ENCODE measurements at places on chromosomes 12 and 14. TPM values are rescaled to one million over a fixed set of nuclear protein-coding genes. Genes with fewer than 3 reads are reported as not detected.

The CCDC177 gene
- total RNA-seq: 0.02 TPM

The NOVA1 gene
- 4.6 TPM for total RNA-seq

The POTEM gene
- total RNA-seq: not detected

The LBHD2 gene
- not detected for total RNA-seq

The TAC3 gene
- total RNA-seq: not detected

The MLXIP gene
- total RNA-seq: 23.0 TPM

The DACT1 gene
- total RNA-seq: 0.50 TPM

The GLIPR1L1 gene
- not detected for total RNA-seq

The GALNT9 gene
- total RNA-seq: 4.4 TPM

The UNC119B gene
- 30.0 TPM for total RNA-seq

The CD4 gene
- not detected for total RNA-seq

The LMNTD1 gene
- total RNA-seq: not detected

The HCAR3 gene
- 0.22 TPM for total RNA-seq

The CLEC14A gene
- not detected for total RNA-seq

The TGM1 gene
- 1.3 TPM for total RNA-seq

The CLEC4C gene
- not detected for total RNA-seq

The PIANP gene
- total RNA-seq: 1.2 TPM

The COX8C gene
- not detected for total RNA-seq

The TEX52 gene
- total RNA-seq: not detected

The RASAL1 gene
- 0.45 TPM for total RNA-seq

The AVPR1A gene
- total RNA-seq: 0.02 TPM

The ADCY4 gene
- total RNA-seq: not detected

The PRPH gene
- 1.6 TPM for total RNA-seq

The FLVCR2 gene
- 5.8 TPM for total RNA-seq

The KRT86 gene
- total RNA-seq: 42.7 TPM

The AACS gene
- 18.5 TPM for total RNA-seq

The ACOT6 gene
- total RNA-seq: not detected

The PDZRN4 gene
- not detected for total RNA-seq

The HSPB8 gene
- total RNA-seq: 15.1 TPM

The LRTM2 gene
- total RNA-seq: 0.07 TPM

The SLC24A4 gene
- 0.16 TPM for total RNA-seq

The NOC4L gene
- total RNA-seq: 42.7 TPM

The CLEC1B gene
- total RNA-seq: not detected

The GLT8D2 gene
- 0.25 TPM for total RNA-seq

The ATXN7L3B gene
- 15.8 TPM for total RNA-seq

The ANO4 gene
- not detected for total RNA-seq

The RIC8B gene
- total RNA-seq: 10.2 TPM

The DHH gene
- not detected for total RNA-seq

The RHEBL1 gene
- 5.4 TPM for total RNA-seq

The HOXC12 gene
- not detected for total RNA-seq

The MYO1H gene
- total RNA-seq: not detected

The TTC9 gene
- total RNA-seq: 2.4 TPM

The FRMD6 gene
- 38.8 TPM for total RNA-seq

The TAS2R7 gene
- not detected for total RNA-seq

The KRT82 gene
- total RNA-seq: not detected

The REP15 gene
- 0.62 TPM for total RNA-seq

The PLA2G1B gene
- 0.24 TPM for total RNA-seq

The TCL1B gene
- total RNA-seq: not detected

Measured in A549 treated with CORT108297 at 1 μM for 4 hours (cell line).